ENCODE measurements at places on chromosomes 5 and 9.

DNA sequence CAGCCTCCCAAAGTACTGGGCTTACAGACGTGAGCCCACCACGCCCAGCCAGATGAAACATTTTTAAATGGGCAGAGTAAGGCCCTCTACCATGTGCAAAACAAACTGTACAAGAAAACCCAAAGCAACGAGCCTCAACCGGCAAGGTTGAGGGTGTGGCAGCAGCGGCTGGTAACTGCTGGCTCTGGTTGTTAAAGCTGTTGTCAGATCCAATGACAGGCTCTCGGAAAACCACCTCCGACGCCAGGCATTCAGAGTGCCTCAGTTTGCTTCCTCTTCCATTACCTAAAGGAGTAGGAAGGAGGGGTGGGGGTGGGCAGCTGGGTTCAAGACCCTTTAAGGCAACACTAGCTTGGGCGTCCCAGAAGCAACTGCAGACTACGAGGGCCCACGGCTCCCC lies 2.4 kb upstream of the ASB6 start:
- no peak for DNase-seq

GRCh38 chr5:177025101-177025601 lies 2.7 kb downstream of the ZNF346 start:
- peak; percentile 79 for DNase-seq

GRCh38 chr9:88889386-88889785 lies 101.9 kb upstream of the S1PR3 start:
- no peak for DNase-seq

GRCh38 chr9:26955222-26955903 lies 849 bp upstream of the IFT74 start:
- peak; percentile 90 for DNase-seq

DNA sequence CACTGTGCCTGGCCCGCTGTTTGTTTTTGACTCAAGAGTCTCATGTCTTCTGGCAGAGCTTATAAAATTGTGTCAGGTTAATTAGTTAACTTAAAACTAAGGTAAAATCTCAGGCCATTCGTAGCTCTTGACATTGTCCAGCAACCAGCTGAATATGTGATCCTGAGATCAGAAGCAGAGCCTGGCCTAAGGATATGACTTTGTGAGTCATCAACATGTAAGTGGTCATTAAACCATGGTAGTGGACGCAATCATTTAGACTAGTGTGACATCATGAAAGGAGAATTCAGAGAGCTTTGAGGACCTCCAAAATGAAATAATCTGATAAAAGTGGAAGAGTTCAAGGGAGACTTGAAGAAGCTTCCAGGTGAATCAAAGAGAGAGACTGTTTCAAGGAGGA lies 23.3 kb downstream of the SPZ1 start:
- DNase-seq, result no peak

GRCh38 chr5:537621-538071 lies 13.4 kb upstream of the SLC9A3 start:
- no peak for DNase-seq

All from OCI-M1 (cell line).